ENCODE measurements at places on chromosomes 1 and 21. TPM values are rescaled to one million over a fixed set of nuclear protein-coding genes. Genes with fewer than 3 reads are reported as not detected.

Gene CHI3L2
- total RNA-seq: 1.5 TPM

Gene KRTAP19-1
- total RNA-seq: not detected

Gene RBM11
- 0.17 TPM for total RNA-seq

Gene UBXN11
- total RNA-seq: 3.5 TPM

Gene NOS1AP
- total RNA-seq: 0.17 TPM

Gene KRTAP10-11
- total RNA-seq: not detected

Gene DCST1
- not detected for total RNA-seq

Gene MYOG
- not detected for total RNA-seq

Gene ANKRD65
- total RNA-seq: 2.0 TPM

Gene NR1I3
- total RNA-seq: not detected

Gene DENND2D
- total RNA-seq: 15.7 TPM

Gene HSPA6
- 0.51 TPM for total RNA-seq

Gene NCMAP
- not detected for total RNA-seq

Gene OR2L2
- total RNA-seq: under 0.01 TPM

Gene BRDT
- total RNA-seq: not detected

Gene CLEC20A
- total RNA-seq: not detected

Gene GBP1
- 35.7 TPM for total RNA-seq

Gene LCE1E
- total RNA-seq: not detected

Gene FCRL6
- total RNA-seq: not detected

Gene HSD11B1
- 20.3 TPM for total RNA-seq

Gene TACSTD2
- 0.17 TPM for total RNA-seq

Gene MUL1
- total RNA-seq: 21.8 TPM

Gene PAQR6
- total RNA-seq: 0.33 TPM

Gene GSTM4
- 10.5 TPM for total RNA-seq

Gene PLXNA2
- 2.0 TPM for total RNA-seq

Gene THEMIS2
- 43.6 TPM for total RNA-seq

Gene STPG1
- 3.3 TPM for total RNA-seq

Gene AKR7A3
- total RNA-seq: 0.33 TPM

Gene CTSE
- total RNA-seq: not detected

Gene TRAF5
- total RNA-seq: 12.1 TPM

Gene KRTAP24-1
- total RNA-seq: not detected

Gene VWA5B1
- not detected for total RNA-seq

Gene FMO2
- total RNA-seq: 125 TPM

Gene BACE2
- 33.4 TPM for total RNA-seq

Gene ZNF697
- total RNA-seq: 22.3 TPM

Gene OR2T2
- not detected for total RNA-seq

Gene KPRP
- not detected for total RNA-seq

Gene L1TD1
- total RNA-seq: 0.26 TPM

Gene ITLN2
- total RNA-seq: not detected

Gene RAB7B
- total RNA-seq: 9.1 TPM
